ENCODE measurements at places on chromosomes 3 and 15. TPM values are rescaled to one million over a fixed set of nuclear protein-coding genes. Genes with fewer than 3 reads are reported as not detected.

Gene KLHL40
- not detected for total RNA-seq

Gene ZNF619
- 9.2 TPM for total RNA-seq

Gene SAMMSON
- total RNA-seq: not detected

Gene RHO
- not detected for total RNA-seq

Gene IL17RE
- total RNA-seq: 0.45 TPM

Gene SLC6A20
- not detected for total RNA-seq

Data from activated naive CD4-positive, alpha-beta T cell treated with anti-CD3 and anti-CD28 coated beads, Interleukin-2, amount 10 ng/mL, durations not matched to agents 5 hours and 36 hours (primary cell).